ENCODE measurements at places on chromosomes 12 and 14.

- DNase-seq: no peak
Observed at GRCh38 chr14:75183225-75183624, 6.8 kb upstream of the TMED10 start.

DNA sequence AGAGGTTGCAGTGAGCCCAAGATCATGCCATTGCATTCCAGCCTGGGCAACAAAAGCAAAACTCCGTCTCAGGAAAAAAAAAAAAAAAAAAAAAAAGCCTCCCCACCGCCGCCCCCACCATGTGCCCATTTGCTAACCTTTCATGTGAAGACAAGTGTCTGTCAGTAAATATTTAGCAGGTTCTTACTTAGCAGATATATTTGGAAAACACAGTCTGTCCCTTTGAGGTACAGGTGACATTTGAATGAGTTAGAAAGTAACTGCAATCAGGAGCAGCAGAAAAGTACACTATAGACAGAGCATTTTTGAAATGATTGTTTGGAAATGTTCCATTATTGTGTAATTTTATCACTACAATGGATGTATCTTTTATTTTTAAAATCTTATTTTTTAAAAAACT lies 119.7 kb downstream of the FGD4 start:
- DNase-seq: no peak

GRCh38 chr12:6981152-6982052 lies 10.7 kb downstream of the EMG1 start:
- DNase-seq: no peak

- DNase-seq: peak; percentile 71
Observed at GRCh38 chr12:70052931-70053497, 190.2 kb upstream of the CNOT2 start.

DNA sequence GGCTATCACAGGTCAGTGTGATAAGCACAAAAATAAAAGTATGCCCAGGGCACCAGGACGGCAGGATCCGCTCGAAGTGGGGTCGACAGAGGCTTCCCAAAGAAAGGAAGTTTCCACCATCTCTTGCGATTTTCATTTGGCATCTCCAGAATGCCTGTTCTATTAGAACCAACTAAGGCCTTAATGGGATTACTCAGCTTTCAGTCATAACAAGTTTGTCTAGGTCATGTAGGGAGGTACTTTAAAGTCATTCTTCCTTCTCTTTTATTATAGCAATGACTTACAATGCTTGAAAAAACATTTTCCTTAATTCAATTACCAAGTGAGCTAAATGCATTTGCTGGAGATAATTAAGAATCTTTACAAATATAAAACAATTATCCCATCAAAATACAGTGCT lies 83.6 kb upstream of the DIO3 start:
- no peak for DNase-seq

- DNase-seq: no peak
Observed at GRCh38 chr14:52253503-52253902, 14.0 kb upstream of the PTGDR start.

GRCh38 chr12:84779169-84779568 lies 133.4 kb downstream of the SLC6A15 start:
- no peak for DNase-seq

GRCh38 chr12:71448150-71448581 lies 8.6 kb downstream of the LGR5 start:
- peak; percentile 43 for DNase-seq

- DNase-seq: no peak
Observed at GRCh38 chr12:39830852-39831520, 211.4 kb upstream of the ABCD2 start.

- peak; percentile 32 for DNase-seq
Observed at GRCh38 chr12:30286345-30286926, 409.2 kb downstream of the IPO8 start.

DNA sequence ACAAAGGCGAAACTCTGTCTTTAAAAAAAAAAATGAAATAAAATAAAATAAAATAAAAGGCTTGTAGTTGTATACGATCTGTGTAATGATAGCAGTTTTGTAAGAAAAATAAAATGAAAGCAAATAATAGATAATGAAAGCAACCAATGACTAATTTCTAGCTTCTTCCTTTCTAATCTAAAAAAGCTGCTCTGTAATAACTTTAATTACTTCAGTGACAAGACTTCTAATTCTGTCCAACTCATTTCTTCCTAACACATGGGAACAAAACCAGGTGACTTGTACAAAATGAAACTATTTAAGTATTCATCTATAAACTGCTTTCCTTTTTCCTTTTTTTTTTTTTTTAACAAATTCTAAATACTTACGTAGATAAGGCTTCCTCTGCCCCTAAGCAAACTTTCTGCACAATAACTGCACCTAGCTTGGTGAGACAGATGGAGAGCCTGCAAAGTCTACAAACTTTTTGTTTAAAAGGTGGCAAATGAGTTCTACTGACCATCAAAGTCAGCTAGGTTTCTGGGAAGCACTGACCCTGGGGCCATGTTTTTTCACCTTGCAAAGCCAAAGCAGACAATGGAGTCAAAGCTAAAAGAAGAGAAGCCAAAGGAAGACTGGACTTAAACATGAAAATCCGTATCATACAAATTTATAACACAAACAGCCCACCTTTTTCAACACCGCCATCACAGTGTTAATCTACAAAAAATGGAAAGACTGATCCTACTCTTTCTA lies 28.2 kb downstream of the DENND5B start:
- DNase-seq: no peak

GRCh38 chr12:29640589-29641345 lies 143.0 kb downstream of the TMTC1 start:
- peak; percentile 56 for DNase-seq

GRCh38 chr14:50383618-50384225 lies 13.0 kb downstream of the CDKL1 start:
- no peak for DNase-seq

DNA sequence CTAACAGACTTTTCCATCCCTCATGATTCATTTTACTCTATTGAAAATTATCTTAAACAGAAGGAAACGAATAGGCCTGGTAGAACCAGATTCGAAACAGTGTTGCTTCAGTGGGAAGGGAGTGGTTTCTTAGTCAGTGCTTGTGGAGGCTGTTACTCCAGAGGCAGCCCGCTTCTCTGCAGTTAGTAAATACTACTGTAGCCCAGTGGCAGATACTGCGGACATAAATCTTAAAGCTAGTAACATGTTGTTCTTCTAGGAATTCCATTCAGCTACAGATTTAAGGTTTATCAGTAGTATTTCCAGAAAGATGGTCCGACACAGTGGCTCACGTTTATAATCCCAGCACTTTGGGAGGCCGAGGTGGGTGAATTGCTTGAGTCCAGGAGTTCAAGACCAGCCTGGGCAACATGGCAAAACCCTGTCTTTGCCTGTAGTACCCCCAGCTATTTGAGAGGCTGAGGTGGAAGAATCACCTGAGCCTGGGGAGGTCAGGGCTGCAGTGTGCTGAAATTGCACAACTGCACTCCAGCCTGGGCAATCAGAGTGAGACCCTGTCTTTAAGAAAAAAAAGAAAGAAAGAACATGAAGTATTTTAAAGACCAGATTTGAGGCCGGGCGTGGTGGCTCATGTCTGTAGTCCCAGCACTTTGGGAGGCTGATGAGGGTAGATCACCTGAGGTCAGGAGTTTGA lies 45.9 kb downstream of the DIP2B start:
- no peak for DNase-seq

DNA sequence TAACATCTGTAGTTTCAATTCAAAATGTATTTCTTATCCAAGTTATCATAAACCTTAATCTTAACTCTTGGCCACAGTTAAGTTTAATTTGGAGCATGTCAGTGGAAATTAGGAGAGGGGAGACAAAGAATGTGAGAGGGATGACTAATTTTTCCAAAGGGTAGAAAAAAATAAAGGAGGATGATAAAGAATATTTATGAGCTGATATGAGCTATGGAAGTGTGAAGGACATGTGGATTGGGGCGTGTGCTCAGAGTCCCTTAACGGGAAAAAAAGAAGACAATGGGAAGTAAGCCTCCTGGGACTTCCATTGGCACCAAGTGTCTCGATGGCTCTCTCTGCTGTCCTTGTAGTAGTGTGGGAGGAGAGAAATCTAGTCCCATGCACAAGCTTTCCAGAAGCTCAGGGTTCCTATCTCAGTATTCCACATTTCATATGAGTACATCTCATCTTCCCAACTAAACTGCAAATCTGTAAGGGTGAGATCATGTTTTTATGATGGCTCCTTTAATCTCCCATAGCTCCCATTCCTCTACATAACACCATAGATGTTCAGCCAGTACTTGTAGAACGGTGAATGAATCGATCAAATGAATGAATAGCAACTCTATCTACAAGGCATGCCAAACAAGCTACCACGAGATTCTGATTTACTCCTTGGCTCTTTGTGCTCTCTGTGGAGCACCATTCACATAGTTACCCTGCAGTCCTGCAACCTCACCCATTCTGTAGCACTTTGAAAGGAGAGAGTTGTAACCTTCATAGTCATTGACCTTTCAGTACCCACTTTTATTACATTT lies 27.4 kb downstream of the BCL2L14 start:
- DNase-seq: no peak

- DNase-seq: no peak
Observed at GRCh38 chr14:81849714-81850113, 316.1 kb upstream of the SEL1L start.

- DNase-seq: no peak
Observed at GRCh38 chr14:104431351-104431928, 148.1 kb upstream of the C14orf180 start.

DNA sequence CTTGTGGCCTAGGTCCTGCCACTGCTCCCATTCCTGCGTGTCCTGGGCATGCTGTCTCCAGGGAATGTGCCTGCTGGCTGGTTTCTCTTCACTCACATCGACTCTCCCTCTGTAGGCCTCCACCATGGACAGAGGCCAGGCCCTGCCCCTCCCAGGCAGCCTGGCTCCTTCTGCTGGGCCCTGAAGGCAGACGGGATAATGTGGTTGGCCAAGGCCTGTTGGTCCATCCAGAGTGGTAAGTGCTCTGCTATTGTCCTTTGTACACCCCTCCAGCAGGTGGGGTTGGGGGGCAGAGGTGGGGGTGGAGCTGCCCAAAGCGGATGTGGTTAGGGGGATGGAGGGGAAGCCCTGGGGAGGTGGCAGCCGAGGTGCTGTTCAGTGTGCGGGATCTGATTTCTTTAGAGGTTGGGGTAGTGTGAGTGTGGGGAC lies 9.5 kb upstream of the NR4A1 start:
- no peak for DNase-seq

DNA sequence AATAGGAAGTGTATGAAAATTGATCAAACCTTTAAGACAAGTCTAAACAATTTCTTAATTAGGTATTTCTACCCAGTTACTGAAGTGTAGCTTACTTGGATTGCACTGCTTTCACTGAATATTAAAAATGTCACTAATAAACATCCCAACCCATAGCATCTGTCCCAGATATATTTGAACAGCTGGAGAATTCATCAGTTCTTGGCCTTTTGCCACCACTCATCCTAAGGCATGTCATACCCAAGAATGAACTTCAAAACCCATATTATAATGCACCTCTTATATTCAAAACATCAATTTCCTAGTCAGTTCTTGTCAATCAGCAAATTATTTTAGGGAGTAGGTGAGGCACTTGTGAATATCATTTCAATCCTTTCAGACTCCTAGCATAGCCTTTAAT lies 392.3 kb downstream of the PAWR start:
- peak; percentile 2 for DNase-seq

- no peak for DNase-seq
Observed at GRCh38 chr14:101223127-101223526, 319.6 kb upstream of the RTL1 start.

DNA sequence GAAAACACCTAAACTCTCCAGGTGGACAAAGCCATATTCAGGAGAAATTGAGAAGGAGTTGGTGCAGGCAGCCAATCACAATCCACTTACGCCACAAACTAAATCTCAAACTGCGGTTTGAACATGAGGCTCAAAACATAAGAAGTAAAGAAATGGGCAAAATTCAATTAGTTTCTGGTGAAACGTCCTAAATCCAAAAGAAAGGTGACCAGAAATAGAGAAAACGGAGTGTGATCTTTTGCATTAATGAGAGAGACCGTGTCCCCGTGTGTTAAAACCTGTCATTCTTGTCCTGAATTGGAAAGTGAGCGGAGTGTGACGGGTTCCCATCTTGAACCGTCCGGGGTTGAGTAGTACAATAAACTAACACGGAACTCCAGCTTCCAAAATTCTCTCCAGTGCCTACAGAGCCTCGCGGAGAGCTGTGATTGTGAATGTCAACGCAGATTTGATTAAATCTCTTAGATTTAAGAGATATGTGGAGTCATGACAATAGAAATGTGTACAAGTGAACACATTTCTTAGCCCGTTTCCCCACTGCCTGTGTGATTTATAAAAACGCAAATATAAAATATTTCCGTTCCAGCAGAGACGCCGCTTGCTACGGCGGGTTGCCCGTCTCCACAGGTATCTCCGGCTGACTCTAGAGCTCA lies 595 bp upstream of the METAP2 start:
- peak; percentile 47 for DNase-seq

DNA sequence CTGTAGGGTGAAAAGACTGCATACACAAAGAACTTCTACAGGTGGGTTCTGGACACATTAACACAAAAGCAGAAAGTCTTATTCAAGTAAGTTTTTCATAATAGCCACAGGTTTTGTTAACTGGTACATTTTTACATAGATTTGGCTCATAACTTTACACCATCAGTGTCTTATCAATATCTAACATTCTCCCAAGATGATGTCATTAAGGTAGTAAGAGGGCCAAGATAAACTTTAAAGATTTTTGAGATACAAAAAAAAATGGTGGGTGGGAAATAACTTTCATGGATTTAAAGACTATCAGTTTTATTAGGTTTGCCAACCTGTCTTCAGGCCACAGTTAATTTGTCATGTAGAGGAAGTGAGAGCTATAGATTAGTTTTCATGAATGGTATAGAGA lies 1.7 kb downstream of the SUPT16H start:
- DNase-seq: no peak

DNA sequence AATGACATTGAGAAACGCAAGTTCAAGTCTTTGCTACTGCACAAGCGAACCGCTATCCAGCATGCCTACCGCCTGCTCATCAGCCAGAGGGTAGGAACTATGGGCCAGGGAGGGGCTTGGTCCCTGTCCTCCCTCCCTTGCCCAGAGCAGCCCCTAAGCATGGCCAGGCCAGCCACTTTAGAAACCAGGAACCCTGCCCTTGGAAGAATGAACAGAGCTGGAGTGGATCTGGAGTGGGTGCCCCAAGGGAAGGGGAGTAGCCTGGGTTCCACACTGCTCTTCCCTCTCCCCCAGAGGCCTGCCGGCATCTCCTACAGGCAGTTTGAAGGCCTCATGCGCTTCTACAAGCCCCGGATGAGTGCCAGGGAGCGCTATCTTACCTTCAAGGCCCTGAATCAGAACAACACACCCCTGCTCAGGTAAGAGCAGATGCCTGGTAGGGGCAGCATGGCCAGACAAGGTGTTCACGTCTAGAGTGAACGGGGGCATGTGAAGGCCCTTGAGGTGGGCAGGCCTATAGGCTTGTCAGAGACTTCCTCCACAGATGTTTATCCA lies 55.8 kb downstream of the TPCN1 start:
- DNase-seq: no peak
